ENCODE measurements at places on chromosomes 13 and 19.
A peak's percentile ranks its signal among the peaks of the same experiment; 100 is the strongest.

GRCh38 chr19:49434907-49435583 is 6.3 kb downstream of the SLC17A7 start:
- no peak for DNase-seq

- no peak for DNase-seq
Measured at GRCh38 chr19:51470966-51471365, 7.4 kb upstream of the CEACAM18 start.

DNA sequence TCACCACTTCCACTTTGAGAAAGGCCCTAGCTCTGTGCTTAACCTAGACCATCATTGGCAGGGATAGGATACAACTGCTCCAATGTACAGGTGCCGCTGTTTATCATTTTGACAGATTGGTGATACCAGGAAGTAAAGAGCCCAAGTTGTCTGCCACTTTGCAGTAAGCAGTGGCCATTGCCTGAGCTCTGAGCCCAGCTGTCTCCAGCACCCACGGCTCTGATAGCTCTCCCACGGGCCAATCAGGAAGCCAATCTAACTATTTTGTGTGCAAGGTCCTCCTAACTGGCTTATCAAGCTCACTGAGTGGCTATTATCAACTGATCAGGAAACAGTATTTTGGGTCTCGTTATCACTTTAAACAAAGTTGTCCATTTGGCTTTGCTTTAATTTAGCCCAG is 181.1 kb downstream of the DCT start:
- DNase-seq = no peak

GRCh38 chr19:20162821-20163220 is 4.2 kb upstream of the ZNF486 start:
- DNase-seq = peak; percentile 6
